Fibroblast of pulmonary artery (primary cell): ENCODE measurements at places on chromosomes 5 and 9.

GRCh38 chr9:86843206-86843605 is 104.1 kb downstream of the GAS1 start:
- DNase-seq = peak; percentile 38

DNA sequence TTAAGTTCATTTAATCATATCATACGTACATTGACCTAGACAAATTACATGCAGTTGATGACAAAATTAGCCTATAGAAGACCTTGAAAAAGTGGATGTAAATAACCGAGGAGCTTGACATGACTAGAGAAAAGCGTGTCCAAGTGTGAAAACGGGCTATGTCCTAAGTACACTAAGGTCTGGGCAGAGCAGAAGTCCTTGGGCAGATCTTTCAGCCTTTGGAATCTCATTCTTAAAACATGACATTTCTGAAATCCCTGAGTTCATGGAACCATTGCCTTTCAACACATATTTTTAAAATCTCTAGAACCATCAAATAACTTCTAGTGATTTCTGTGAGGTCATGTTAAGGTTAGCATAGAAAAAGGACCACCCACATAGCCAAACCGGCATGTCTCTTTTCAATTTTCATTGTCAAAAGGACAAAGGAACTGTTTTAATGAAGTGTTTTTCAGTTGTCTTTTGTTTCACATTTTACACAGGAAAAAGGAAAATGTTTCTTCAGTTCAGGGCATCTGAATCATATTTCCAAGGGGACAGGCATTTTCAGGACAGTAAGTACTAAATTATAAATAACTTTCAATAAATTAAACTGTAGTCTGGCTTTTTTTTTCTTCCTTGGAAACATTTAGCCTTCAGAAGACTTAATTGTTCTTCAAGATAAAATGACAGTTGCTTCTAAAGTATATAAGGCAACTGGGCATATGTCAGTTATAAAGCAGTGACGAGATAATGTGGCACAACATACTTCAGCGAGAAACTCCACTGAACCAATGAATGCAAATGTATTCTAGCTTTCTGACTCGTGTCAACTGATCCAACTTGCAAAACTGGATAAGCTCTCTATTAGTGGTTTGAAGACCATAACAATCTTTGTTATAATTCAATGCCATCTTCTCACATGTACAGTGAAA is 416.8 kb downstream of the NFIB start:
- peak; percentile 13 for DNase-seq

DNA sequence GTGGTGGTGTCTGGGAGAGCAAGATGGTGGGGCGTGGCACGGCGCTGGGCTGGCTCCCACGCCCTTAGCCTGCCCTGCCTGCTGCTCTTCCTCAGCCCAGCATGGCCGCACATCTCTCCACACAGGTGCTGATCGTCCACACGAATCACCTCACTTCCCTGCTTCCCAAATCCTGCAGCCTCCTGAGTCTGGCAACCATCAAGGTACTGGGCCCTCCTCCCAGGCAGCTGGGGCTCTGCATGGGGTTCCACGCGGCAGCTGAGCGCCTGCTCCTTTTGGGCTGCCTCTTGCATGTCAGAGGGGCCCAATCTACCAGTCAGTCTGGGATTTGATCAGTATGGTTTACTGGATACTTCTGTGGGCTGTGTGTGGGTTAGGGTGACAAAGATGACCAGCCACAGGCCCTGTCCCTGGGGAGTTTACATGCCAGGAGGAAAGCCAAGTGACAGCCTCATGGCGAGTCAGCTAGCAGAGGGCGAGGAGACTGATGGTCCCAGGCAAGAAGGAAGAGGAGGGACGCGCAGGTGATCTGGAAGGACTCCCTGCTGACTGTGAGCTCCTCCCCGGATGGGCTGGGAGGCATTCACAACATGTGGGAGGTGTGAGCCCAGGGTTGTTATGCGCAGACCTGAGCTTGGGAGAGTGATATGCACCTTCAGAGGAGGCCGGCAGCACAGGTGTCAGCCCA is 6.0 kb downstream of the LRSAM1 start:
- no peak for DNase-seq

GRCh38 chr5:45274241-45274640 is 421.9 kb downstream of the HCN1 start:
- no peak for DNase-seq

GRCh38 chr9:93683331-93684134 is 107.1 kb downstream of the PHF2 start:
- no peak for DNase-seq

DNA sequence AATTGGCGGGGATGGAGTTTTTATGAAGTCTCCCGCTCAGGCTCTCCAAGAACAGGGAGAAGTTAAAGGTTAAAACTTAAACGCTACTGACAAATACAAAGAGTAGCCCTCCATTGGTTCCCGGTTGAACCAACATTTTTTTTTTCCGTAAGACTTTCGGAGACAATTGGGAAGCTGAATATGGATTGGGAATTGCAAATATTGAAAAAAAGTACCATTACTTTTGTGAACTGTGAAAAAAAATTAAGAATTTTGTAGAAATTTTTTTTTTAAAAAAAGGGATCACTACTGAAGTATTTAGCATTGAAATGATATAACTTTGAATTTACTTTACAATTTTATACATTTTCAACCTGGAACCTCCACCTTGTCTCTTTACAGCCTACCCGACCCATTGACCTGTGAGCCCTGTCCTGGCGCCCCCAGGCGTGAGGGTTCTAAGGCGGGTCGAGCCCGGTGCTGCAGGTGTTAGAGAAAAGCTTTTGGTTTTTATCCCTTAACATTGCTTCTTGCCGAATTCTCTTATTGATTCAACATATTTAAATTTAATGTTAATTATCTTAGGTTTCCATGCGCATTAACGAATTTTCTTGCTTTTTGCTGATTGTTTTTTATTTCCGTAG is 448 bp upstream of the ZNF782 start:
- DNase-seq = no peak

GRCh38 chr5:64947031-64947430 is 178.3 kb downstream of the CWC27 start:
- peak; percentile 74 for DNase-seq

- DNase-seq = no peak
Measured at GRCh38 chr5:72487177-72487576, 20.0 kb downstream of the ZNF366 start.

GRCh38 chr9:120904061-120904977 is 22.3 kb downstream of the TRAF1 start:
- no peak for DNase-seq

DNA sequence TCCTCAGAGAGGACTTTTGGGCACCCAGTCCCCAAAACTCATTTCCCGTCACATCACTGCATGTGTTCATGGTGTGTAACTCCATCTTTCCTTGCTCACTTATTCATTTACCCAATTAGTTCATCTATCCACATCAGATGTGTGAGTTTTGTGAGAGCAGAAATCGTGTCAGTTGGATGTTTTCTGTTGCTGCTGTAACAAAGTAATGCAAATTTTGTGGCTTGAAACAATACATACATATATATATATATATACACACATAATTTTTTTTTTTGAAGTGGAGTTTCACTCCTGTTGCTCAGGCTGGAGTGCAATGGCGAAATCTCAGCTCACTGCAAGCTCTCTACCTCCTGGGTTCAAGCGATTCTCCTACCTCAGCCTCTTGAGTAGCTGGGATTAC is 70.5 kb upstream of the BOD1 start:
- DNase-seq = no peak

DNA sequence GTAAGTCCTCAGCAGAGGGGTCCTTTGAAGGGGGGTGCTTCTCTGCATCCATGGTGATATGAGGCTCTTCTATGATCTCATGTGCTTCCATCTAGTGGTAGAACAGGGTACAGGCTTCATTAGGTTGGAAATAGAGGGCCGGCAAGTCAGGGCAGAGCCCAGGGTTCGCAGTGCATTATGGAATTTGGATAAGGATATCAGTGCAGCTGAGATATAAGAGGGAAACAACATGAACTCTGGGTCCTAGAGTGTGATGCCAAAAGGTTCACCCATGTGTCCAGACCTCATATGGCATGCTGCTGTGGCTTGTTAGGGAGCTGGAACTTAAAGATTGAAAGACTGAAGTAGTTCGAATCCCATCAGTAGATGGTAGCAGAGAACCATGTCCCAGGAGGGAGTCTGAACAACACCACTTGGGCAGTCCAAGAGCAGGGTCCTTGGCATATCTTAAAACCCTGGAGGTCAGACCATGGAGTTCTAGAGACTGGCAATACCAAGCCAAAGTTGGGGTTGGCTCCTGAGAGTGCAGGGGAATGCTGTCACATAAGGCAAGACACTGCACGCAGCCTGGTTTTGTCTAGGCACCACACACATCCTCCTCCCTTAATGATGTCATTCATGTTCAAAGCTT is 2.3 kb downstream of the FAM221B start:
- DNase-seq = peak; percentile 83

- DNase-seq = no peak
Measured at GRCh38 chr9:38442473-38443096, 18.3 kb upstream of the IGFBPL1 start.

- DNase-seq = no peak
Measured at GRCh38 chr9:118891213-118891612, 478.0 kb downstream of the BRINP1 start.
